Right ventricle myocardium inferior (tissue), 1 donor: ENCODE measurements at places on chromosomes 3 and 15. TPM values are rescaled to one million over a fixed set of nuclear protein-coding genes. Genes with fewer than 3 reads are reported as not detected.

GABRB3 gene
- 2.2 TPM for total RNA-seq

SEMA5B gene
- total RNA-seq: 5.2 TPM

DNA sequence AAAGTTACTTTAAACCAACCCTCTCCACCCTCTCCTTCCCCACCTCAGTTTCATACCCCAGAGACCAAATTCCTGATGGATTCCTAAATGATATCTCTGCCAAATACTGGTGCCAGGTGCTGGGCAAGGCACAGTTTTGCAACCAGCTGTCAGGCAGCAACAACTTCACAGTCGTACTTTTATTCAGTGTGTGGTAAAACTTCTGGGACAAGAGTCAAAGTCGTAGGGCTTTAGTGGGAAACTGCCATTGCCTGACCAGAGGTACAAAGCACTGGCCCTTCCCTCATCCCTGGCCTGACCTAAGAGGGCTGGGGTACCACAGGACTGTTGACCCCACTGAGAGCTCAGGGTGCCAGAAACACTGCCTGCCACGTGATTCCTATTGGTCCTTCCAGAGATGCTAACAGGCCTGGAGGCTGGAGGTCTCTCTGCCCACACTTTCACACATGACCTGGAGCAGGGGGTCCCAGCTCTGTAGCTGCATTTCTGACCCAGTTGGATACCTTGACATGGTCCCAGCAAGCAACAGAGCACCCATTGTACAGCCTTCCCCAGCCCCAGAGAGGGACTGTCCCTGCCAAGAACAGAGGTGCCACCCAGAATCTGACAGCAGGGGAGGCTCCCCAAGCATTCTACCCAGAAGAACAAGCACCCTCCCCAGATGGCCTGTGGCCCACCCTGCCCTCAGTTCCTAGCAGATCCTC, 59.9 kb downstream of the LIPC start:
- no peak for DNase-seq

GOLGA8S gene
- 0.30 TPM for total RNA-seq

- DNase-seq: no peak
These were observed 238.5 kb downstream of the DOCK3 start for GRCh38 chr3:50913260-50913659.

GRCh38 chr3:11381563-11381962, 109.4 kb downstream of the ATG7 start:
- DNase-seq: no peak

GRCh38 chr15:40420071-40420713, 14.6 kb downstream of the IVD start:
- DNase-seq: no peak

GRIP2 gene
- 39.3 TPM for total RNA-seq

DNA sequence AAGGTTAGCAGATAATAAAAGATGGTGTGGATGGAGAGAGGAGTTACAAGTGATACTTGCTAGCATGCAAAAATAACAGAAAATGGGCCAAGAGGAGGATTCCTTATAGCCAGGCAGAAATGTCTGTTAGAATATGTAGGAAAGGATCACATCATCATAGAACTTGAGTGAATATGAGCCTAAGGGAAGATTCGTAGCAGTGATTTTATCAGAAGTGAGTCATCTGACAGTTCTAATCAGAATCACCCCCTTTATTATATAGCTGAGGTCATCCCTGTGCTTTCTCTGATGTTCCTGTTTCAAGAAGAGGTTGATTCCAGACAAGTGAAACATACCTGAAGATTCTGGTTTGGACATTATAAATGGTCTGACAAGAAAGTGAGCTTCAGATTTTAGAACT, 22.9 kb downstream of the EXOG start:
- no peak for DNase-seq

SLC24A5 gene
- not detected for total RNA-seq

- no peak for DNase-seq
These were observed 27.5 kb downstream of the RARB start for GRCh38 chr3:25455441-25456132.

GOLGA8T gene
- 0.65 TPM for total RNA-seq

GRCh38 chr15:90358124-90359033, 6.3 kb downstream of the ZNF774 start:
- no peak for DNase-seq

DNA sequence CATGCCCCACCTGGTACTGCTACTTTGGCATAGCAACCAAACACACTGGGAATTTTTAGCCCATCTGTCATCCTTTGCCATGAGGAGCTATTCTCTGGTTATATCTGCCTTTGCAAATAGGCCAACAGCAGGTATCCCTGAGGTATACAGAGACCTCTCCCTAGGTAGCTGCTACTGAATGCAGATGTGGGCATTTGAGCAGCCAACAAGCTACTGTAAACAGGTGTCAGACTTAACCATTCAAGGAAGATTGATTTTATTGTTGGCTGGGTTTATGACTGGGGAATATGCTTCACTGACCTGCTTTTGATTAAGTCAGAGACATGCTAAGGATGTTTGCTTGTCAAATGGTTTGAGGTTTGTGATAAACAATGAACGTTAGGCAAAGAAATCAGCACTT, 183.2 kb downstream of the OXSM start:
- DNase-seq: no peak

DNA sequence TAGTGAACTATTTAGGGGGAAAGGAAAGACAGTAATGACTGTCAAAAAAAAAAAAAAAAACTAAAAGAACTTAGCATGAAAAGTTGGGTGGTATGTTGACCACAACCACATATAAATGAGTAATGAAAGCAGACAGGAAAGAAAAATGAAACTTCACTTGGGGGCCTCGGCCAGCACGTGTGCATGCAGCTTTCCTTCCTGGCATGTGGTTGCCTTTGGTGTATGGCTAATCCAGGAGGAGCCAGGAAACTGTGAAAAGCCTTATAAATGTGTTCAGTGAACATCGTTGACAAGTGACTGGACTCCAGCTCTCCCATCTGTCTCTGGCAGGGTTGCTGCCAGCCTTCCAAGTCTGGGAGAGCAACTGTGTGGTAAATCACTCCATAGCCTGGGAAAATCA, 195.1 kb downstream of the DTWD1 start:
- DNase-seq: no peak
